Activated CD8-positive, alpha-beta memory T cell treated with anti-CD3 and anti-CD28 coated beads, Interleukin-2, amount 50 U/mL, for 48 hours (primary cell): ENCODE measurements at places on chromosomes 5 and 9.

DNA sequence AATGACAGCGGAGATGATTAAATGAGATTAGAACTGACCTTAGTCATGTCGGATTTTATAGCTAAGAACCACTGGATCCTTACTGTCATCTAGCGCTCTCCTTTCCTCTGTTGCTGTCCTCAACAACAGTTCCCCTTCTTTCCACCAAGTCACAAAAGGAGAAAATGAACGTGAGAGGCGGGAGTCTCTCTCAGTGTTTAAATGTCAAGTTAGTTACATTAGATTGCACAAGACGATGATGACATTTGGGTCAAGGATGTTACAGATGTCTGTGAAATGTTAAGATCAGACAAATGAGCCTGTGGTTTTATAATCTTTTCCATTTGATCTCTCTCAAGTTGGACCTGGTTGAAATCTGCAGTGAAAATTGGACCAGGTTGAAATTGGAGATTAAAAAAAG lies 53.5 kb downstream of the FBXO38 start:
- DNase-seq: no peak

GRCh38 chr9:8872802-8873201 lies 1073.2 kb upstream of the DMAC1 start:
- DNase-seq: no peak

DNA sequence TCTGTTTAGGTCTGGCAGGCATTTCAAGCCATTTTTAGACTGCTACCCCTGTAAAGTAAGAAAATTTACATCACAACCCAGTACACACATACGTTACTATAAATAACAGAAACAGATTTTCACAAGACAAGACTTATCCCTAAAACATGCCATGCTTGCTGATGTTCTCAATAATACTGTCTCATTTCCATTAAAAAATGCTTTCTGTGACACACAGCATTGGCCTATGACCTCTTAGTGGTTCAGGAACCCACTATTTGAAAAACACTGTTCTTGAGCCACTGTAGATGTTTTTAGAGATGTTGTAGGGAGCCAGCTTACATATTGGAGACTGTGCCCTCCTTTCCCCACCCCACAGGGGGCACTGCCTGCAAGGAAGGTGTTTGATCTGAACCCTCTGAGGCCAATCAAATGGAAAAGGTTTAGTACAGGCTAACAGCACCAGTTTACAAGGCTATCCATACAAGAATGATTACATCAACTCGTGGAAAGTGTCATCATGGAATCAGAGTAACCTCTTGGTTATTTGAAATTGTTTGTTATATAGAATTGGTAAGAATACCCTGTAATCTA lies 30.8 kb downstream of the ZSWIM6 start:
- no peak for DNase-seq

DNA sequence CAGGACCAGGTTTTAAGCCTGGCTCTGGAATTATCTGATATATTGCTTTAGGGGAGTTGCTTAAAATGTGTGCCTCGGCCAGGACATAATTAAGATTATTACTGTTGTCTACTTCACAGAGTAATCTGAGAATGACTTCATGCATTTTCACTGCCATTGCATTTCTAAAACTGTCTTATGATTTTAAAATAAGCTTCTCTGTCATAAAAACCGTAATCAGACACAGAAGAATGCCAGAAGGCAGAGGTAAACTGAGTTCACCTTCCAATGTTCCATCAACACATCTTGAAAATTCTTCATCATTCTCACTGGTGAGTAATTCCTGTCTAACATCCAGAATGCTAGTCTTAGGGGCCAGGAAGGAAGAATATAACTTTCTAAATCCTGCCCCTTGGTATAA lies 47.1 kb downstream of the ISOC1 start:
- DNase-seq: no peak

GRCh38 chr5:59058237-59058636 lies 475.4 kb downstream of the RAB3C start:
- DNase-seq: no peak
